ENCODE measurements at places on chromosomes 4 and X. TPM values are rescaled to one million over a fixed set of nuclear protein-coding genes. Genes with fewer than 3 reads are reported as not detected.

The SPINK2 gene
- not detected for total RNA-seq

The SLIT2 gene
- total RNA-seq, result 26.4 TPM

The ART3 gene
- 0.09 TPM for total RNA-seq

The DOK7 gene
- total RNA-seq, result not detected

The GRID2 gene
- total RNA-seq, result not detected

The MGARP gene
- total RNA-seq, result 19.2 TPM

The UGT2B15 gene
- not detected for total RNA-seq

The PPA2 gene
- total RNA-seq, result 61.5 TPM

The HTRA3 gene
- total RNA-seq, result 10.4 TPM

The FAM184B gene
- total RNA-seq, result under 0.01 TPM

The SATL1 gene
- total RNA-seq, result not detected

The HSD17B13 gene
- total RNA-seq, result 0.18 TPM

The BTK gene
- not detected for total RNA-seq

The RPA4 gene
- 0.71 TPM for total RNA-seq

All from smooth muscle cell of bladder (primary cell).